ENCODE measurements at places on chromosomes 1 and 21.

DNA sequence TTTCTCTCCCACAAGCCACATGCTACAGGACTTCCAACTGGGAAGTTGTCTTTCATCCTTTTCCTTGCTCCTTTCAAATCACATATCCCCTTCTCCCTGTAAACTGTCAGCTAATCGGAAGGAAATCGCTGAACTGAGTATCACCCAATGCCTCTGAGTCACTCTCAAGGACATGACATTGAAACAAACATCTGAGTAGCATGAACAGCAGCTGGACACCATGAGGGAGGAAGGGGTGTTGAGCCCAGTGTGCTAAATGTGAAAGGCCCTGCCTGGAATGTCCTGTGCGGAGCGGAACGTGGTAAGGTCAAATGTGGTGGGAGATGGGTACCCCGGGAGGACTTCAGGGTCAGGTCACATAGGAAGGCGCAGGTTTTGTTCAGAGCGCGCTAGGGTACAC is at the start of gene OR2AJ1:
TSS of gene OR2AJ1 (plus strand) at position 22 of the 400 bp plus-strand sequence. CDS start 8,880 bp downstream, outside the sequence.
- no peak for DNase-seq

DNA sequence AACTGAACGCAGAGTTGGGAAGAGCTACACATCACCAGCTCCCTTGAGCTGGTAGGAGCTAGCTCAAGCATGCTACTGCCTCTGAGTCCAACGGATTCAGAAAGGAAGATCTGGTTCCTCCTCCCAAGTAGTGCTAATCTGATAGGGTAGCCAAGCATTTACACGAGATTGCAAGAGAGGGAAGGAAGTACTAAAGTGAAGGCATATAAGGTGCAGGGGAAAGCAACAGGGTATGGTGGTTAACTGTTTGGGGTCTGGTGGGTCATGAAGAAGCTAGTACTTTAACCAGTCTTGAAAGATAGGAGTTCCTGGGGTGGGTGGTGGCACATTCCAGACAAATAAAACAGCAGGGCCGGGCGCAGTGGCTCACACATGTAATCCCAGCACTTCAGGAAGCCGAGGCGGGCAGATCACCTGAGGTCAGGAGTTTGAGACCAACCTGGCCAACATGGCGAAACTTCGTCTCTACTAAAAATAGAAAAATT is 20.2 kb upstream of the ZNF436 start:
- no peak for DNase-seq

DNA sequence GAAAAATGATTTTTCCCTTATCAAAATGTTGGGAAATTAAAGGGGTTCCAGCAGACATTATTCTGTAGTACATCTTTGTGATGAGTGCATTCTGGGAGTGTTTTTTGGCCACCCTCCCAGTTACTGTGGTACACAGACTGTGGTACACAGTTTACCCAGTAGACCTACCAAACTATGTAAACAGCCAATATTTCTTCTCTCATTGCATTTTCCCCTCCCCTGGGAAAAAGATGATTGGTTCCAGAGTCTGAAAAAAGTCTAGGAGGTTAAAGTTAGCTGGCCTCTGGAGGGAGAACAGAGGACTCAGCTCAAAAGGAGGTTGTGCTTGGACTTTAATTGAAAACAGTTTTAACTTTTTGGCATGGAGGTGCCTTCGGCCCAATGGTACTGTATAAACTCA is 42.5 kb downstream of the PGM1 start:
- DNase-seq, result no peak

GRCh38 chr1:30064547-30064946 is 658.8 kb downstream of the MATN1 start:
- no peak for DNase-seq

DNA sequence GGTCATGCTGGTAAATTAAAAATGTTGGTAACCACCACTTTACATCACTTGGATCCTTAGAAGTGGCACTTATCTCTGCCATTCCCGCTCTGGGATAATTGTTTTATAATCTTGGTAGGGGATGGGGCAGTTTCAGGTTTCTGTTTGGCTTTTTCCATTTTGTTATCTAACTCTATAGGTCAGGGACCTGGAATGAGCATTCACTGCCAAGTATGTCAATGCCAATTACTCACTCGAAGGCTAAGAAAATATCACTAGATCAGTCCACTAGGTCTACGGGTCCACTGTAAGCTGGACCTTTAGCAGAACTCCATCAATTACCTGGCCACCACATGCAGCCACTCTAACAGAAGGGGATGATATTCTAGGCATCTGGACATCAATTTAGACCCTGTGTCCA is 4.5 kb upstream of the DIP2A start:
- no peak for DNase-seq

GRCh38 chr1:221071777-221072176 is 192.5 kb downstream of the HLX start:
- peak; percentile 33 for DNase-seq
